Activated CD8-positive, alpha-beta memory T cell treated with anti-CD3 and anti-CD28 coated beads, Interleukin-2, amount 10 ng/mL, durations not matched to agents 7 days and 5 days (primary cell): ENCODE measurements at places on chromosomes 5 and 9.

- no peak for DNase-seq
These were observed 72.6 kb downstream of the ENTREP1 start for GRCh38 chr9:69397384-69398214.

DNA sequence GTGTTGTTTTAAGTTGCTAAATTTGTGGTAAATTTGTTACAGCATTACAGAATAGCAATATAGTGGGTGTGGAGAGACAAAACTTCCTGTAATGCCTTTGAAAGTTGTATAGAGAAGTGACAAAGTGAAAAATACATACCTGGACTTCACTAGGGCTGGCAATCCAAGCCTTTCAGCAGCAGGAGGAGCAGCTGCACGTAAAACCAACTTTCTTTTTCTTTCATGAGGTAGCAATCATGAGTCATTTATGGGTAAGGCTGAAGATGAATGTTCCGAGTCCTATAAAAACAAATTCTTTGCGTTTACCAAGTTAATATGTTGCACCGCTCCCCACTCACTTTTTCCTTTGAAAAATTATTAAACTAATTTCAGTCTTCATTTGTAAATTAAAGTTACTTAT, 1138.2 kb downstream of the TAF11L14 start:
- no peak for DNase-seq

DNA sequence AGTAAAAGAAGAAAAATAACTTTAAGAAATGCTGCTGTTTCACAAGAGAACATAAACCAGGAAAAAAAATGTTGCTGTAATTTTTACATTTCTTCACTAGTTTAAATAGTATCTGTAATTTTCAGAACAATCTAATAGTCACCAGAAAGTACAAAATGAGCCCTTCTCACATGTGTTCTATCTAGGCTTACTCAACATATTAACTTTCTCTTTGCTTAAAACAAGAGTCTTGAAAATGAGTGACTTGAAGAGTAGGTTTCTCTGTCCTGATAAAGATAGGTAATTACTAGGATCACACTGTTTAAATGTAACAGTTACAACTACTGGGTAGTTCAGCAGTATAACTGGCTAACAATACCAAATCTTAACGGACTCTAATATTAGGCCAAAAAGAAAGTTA, 37.5 kb downstream of the CLINT1 start:
- no peak for DNase-seq

DNA sequence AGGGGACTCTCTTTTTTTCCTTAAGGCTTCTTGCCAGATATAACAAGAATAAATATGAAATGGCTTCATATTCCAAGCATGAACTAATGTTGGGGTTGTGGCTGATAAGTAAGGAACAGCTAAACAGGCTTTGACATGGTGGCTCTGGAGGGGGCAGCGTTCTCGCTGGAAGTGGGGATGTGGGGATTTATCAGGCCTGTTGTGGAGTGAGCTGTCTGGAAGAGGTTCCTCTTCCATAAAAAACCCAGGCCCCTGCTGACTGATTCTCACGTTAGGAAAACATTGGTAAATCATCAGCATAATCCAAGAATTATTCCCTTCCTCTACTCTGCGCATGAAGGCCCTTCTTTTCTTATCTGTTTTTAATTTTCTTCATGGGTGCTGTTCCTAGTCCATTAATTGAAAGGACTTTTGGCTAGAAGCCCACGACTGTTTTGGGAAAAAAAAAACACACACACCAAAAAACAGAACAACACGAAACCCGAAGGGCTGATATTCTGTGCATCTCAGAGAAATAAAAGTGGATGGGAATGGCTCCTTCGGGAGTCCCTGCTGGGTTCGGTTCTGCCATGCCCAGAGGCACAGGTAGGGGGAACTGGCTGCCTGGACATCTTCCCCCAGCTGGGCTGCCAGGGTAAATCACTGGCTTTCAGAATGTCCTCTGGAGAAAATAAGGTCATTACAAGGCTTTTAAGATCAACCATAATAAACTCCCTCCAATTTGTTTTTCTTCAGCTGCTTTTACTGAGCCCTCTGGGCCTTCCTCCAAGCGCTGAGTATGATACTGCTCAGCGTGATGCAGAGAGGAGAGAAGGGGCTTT, 297.0 kb downstream of the SLIT3 start:
- DNase-seq, result no peak

DNA sequence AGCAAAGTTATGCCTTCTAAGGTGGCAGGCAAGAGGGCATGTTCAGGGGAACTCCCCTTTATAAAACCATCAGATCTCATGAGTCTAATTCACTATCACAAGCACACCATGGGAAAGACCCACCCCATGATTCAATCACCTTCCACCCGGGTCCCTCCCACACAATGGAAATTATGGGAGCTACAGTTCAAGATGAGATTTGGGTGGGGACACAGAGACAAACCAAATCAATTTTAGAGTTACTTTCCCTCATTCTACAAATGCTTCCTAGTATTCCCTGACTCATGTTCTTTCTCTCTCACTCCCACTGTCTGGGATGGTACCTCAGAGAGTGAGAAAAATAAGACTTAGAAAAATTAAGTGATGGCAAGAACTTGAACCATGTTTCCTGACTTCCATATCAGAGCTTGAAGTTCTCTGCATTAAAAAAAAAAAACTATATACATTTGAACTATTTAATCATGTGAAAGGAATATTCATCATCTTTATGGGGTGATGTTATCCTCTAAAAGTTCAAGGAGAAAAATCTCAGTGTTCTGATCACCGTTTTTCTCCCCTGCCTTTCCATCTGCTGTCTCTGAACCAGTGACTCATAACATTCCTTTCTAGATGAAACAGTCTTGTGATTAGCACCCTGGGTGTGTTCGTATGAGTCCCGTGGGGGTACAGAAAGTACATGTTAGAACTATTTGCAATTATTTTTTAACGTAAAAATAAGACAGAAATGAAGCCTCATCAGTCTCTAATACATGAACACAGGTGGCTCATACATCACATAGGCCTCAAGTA, 282.9 kb downstream of the SLF1 start:
- no peak for DNase-seq

DNA sequence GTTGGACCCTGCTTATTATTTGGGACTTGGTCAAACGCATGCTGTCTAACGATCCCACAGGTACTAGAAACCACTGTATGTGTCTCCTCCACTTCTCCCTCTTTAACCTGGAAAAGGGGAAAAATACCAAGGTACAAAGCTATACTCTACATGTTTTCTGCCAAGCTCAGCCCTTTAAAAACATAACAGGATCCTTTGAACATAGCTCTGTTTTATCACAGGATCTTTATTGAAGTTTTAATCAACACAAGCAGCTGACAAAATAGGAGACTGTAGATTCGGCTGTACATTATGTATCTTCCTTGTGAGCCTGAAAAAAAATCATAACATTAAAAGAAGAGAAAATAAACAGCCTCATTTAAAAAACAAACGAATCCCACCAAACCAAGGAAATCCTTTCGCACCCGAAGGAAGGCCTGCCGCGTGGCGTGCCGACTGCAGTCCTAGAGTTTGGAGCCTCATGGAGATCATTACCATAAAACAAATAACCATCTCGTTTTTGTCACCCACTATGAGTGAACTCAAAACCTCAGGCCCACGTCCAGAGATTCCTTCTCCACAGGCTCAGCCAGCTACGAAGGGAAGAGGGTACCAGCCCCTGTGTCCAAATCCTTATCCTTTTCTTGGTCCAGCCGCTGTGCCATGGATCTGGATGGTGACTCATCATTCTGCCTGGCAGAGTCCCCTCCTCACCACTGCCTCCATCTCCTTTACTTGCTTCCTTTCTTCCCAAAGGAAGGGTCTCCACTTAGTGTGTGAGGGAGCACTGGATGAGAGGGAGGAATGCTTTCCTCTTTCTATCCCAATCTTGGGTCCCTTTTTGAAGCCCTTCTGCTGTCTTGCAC, 651.1 kb downstream of the CCDC171 start:
- no peak for DNase-seq

DNA sequence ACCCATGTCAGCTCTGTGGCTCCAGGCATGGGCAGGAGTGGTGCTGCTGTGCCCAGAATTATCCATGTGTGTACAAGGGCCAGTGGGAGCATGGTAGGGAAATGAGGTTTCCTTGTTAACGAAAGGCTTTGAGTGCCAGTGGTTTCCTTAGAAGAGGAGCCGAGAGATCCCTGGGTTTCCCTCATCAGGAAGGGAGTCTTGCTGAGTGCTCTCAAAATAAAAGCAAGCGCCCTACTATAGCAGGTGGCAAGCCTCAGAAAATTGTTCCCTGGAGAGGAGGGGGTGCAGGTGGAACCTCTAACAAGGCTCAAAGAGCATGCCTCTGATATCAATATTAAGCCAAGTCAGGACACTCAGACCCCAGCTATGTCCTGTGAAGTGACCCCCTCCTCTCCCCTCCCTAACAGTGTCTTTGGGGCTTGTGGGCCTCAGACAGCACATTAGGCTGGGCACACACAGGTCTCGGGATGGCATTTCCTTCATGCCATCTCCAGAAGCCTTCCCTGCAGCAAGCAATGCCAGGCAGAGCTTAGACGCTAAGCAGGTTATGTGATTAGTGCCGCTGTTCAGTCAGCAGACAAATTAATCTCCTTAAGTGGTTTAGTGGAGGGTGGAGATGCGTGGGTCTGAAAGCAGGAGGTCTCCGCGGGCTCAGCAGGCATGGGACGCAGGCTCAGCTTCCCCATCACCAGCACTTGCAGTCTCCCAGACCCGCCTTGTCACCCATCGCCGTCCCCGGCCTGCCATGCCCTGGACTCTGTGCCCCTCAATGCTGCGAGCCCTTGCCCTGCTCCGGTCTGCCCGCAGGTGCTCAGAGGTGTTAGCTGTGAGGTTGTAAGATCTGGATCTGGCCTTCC, 60.0 kb upstream of the RARS1 start:
- DNase-seq, result no peak

DNA sequence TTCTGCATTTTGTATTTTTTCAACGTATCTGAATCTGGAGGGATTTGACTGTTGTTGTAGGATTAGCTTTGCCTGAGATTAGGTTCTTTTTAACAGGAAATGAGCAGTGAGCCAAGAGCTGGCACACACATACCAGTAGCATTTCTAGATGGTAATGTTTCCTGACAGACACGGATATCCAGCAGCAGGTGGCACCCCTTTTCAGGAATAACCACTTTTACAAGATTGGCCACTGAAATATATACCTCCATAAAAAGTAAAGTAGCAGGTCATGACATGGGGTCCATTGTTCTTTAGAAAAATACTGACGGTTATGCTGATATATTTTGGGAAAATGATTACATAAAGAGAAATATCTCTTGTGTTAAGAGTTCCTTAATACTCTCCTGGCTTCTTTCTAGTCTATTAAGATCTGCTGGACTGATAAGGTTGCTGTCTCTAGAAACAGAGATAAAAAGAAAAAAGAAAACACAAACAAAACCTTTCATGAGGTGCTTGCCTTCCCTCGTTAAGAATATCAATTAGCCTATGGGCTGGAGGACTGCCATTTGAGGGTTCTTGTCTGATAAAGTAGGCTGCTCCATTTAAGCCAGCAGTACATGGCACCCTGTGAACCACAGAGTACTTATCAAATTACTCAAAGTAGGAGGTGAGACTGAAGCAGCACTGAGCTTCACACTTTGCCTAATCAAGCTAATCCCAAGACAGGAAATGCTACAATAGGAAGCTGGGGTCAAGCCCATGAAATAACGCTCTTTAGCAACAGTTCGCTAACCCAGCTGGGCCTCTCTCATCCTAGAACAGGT, 101.6 kb upstream of the PCA3 start:
- no peak for DNase-seq

- DNase-seq, result no peak
These were observed 2.0 kb upstream of the NSD1 start for GRCh38 chr5:177131352-177132135.

GRCh38 chr5:54362992-54363625, 52.7 kb upstream of the ARL15 start:
- no peak for DNase-seq

GRCh38 chr9:137195525-137196220, 4.9 kb downstream of the TPRN start:
- no peak for DNase-seq

- no peak for DNase-seq
These were observed 157.2 kb upstream of the ISL1 start for GRCh38 chr5:51225789-51226742.
